ENCODE measurements at places on chromosomes 12 and 14.
A peak's percentile ranks its signal among the peaks of the same experiment; 100 is the strongest.

- no peak for DNase-seq
Observed at GRCh38 chr12:118822512-118822911, 158.8 kb upstream of the SRRM4 start.

- no peak for DNase-seq
Observed at GRCh38 chr12:22447223-22447622, 97.1 kb downstream of the C2CD5 start.

- no peak for DNase-seq
Observed at GRCh38 chr14:55015006-55015405, 11.9 kb downstream of the WDHD1 start.

- no peak for DNase-seq
Observed at GRCh38 chr14:31410048-31410650, 10.2 kb downstream of the HEATR5A start.

DNA sequence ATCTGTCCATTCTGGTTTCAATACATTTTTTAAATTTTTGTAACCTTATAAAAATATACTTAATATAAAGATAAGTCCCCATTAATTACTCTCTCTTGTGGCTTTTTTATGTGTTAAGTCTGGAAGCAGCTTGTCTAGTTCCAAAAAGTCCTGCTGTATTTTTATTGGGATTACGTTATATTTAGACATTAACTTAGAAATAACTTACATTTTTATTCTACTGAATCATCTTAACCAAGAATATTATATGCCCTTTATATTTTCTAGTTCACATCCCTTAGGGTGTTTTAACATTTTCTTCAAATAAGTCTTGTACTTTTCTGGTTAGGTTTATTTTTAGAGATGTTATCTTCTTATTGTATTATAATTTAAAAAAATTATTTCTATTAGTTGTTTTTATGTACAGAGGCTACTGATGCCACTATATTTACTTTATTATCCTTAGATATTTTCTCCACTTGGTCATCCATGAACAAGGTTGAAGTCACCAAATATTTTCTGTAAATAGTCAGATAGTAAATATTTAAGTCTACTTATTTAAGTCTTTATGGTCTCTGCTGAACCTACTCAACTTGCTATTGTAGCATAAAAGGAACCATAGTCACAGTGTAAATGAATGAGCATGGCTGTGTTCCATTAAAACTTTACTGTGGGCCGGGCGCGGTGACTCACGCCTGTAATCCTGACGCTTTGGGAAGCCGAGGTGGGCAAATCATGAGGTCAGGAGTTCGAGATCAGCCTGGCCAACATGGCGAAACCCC, 132.4 kb upstream of the NEDD1 start:
- DNase-seq: no peak

DNA sequence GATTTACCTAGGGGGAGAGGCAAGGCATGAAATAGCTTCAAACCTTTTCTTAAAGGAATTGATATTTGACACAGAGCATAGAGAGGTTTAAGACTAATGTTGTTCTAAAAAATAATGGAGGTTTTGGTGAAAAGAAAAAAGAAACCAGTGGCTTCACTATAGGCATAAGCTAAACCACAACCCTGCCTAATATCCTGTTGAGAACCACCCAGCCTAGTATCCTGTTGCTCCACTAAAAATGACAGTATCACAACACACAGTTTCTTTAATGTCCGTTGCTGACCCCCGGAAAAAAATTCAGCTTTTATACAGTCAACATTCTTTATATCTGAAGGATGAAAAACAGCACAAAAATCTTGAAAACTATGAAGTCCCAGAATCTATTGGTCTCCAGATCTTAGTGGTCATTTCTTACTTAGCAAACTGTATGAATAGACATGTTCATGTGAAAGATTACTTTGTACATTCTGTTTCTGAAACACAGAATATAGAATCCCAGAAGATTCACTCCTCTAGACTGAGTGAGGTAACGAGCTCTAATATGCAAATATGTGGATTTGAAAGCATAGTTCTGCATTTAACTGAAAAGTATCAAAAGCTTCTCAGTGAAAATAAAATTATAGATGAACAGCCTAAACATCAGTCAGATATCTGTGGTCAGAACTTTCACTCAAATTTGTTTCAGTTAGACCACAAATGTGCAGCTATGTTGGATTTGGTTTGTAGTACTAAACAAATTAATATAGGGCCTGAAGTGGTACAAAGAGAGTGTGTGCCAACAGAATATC, 40.5 kb downstream of the GALC start:
- peak; percentile 9 for DNase-seq

DNA sequence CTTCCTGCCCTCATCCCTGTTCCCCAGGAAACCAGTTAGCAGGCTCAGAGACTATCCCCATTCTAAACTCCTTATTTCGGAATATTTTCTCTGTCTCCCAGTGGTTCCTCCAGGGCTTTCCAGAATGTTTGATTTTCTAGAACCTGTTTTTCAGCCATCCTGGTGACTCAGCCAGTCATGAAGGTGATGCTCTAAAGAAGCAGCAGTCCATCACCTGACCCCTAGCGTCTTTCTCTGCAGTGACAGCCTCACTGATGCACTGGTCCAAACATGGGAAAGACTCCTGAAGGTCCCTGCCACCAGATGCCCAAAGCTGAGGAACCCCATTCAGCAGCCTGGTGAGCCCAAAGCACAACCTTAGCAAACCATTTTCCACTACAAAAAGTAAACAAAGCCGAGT, 212.6 kb downstream of the PHETA1 start:
- DNase-seq: no peak

DNA sequence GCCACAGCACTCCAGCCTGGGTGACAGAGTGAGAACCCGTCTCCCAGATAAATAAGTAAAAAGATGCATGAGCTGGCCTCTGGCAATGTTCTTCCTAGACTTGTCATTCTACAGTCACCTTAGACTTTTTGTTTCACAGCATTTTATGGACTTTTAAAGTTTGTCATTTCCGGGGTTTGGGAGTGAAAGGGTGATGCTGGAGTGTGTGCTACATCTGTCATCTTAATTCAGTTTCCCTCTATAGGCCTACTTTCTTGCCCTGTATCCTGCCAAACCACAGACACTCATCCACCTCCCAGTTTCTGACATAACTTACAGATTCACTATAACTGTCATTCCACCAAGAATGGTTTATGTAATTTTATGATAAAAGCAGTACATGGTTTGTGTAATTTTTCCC, 166.7 kb upstream of the PARP11 start:
- DNase-seq: no peak

DNA sequence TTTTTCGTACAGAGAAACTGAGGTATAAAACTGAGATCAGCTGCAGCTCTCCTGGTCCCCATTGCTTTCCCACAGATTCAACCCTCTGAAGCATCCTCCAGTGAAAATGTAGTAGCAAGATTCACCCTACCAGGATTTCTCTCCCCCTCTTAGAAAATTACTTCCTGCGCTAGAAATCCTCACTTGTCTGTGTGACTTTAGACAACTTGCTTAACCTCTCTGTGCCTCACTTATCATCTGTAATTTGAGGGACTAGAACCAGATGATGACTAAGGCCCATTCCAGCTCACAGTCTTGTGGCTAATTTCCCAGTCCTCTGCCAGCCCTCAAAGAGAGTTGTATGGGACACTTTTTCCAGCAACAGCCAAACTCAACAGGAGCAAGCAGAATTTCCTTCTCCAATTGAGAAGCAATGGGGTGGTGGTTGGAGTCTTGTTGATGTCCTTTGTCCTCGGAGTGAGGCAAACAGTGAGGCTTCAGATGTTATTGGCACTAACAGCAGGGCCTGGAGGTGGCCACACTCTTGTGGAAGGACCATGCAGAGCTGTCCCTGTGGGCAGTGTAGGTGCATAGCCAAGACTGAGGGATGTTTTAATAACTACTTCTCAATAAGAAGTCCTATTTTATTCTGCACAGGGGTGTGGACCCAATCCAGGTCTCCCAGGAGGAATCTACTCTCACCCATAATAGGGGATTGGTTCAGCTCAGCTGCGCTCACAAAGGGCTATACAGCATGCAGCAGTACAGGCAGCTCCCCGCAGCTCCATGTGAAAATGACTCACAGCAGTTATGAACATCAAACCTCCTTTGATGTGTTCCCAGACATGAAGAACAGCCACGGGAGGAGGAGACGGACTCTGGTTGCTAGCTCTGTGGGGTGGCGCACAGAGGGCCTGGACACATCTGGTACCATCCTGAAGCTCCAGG, 200.1 kb downstream of the DAD1 start:
- no peak for DNase-seq
